Head of caudate nucleus (tissue), 42 donors: ENCODE measurements at places on chromosomes 12 and 14.

GRCh38 chr12:104049278-104049902, 597 bp downstream of the GLT8D2 start:
- no peak for DNase-seq

GRCh38 chr12:66859751-66860440, 181.0 kb upstream of the GRIP1 start:
- DNase-seq: no peak

DNA sequence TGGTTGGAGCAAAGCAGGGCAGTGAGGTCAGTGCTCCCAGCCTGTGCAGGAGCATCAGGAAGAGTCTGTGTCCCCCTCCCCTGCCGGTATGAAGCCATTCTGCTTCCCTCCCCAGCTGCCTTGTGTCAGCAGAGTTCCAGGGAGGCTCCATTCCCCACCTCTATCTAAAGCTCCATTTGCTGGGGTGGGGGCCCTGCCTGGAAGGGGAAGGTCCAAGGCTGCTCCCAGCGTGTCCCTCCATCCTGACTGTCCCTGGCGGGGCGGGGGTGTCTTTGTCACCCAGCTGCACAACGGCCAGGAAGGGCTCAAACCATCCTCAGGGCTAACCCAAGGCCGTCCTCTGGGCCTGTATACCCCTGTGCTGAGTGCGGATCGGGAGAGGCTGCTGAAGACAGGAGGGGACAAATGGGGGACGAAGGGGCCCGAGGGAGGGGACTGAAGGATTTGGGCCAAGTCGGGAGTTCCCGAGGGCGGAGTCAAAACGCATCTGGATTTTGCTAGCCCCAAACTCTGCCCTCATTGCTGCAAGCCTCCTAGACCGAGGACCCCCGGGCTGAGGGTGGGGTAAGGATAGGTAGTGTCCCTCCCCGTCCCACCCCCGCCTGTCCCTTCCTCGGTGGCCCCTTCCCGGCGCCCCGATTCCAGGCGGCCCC, 748 bp upstream of the ACVRL1 start:
- DNase-seq: no peak

DNA sequence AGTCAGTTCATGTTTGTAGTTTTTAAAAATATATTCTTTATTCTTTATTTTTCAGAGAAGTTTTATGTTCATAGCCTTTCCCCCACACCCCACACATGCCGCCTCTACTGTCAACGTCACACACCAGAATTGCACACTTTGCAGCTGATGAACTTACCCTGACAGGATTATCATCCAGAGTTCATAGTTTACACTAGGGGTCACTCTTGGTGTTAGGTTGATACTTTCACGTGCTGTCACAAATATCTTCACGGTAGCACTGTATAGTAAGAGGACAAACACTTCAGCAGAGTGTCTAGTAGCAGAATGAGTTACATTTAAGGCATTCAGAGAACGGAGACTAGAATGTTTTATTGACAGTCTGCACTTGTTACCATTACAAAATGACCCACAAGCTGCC, 5.1 kb downstream of the DPPA3 start:
- DNase-seq: no peak

DNA sequence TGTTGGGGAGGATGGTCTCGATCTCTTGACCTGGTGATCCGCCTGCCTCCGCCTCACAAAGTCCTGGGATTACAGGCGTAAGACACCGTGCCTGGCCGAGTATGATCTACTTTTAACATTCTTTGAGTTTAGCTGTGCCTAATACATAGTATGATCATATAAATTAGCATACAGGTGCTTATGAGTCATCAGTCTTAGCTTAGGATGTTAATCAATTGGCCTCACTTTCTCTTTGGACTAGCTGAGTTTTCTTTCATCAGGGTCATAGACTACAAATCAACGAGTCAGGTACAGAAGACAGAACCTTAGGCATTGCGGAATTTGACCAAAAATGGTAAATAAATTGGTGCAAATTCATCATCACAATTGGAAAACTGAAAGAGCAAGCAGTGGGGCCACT, 2.2 kb downstream of the SLC25A21 start:
- no peak for DNase-seq

- DNase-seq: no peak
Measured at GRCh38 chr14:72610096-72610830, 283.6 kb downstream of the DPF3 start.
